T-helper 17 cell (primary cell): ENCODE measurements at places on chromosomes 7 and 10.

DNA sequence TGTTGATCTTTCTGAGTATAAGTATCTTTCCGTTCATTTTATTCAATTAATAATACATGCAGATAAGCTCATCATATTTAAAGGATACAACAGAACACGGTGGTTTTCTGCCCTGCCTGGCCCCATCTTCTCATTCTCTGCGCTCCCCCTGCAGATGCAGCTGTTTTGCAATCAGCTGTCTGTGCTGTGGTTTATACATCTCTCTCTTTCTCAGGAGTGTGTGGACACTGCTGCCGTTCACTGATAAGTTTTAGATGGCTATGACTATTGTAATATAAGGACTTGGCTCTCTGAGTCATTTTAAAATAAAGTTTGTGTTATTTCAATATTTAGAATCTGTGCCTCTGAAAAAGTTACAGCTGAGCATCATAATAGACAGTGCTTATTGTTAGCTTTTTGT is 54.5 kb downstream of the CUL1 start:
- DNase-seq: no peak

DNA sequence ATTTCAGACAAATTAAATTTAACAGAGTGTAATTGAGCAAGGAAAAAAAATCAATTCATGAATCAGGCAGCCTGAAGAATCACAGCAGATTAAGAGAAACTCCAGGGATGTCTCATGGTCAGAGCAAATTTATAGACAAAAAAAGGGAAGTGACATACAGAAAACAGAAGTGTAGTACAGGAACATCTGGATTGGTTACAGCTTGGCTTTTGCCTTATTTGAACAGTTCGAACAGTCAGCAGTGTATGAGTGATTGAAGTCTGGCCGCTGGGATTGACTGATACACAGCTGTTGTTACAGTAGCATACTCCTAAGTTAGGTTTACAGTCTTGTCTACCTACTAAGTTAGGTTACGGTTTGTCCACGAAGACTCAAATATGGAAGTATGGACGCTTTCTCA is 255.3 kb downstream of the HPSE2 start:
- DNase-seq: no peak

GRCh38 chr7:70596598-70596913 is 535.4 kb upstream of the GALNT17 start:
- DNase-seq: no peak

- no peak for DNase-seq
Measured at GRCh38 chr10:46514431-46514861, 42.0 kb downstream of the GPRIN2 start.

DNA sequence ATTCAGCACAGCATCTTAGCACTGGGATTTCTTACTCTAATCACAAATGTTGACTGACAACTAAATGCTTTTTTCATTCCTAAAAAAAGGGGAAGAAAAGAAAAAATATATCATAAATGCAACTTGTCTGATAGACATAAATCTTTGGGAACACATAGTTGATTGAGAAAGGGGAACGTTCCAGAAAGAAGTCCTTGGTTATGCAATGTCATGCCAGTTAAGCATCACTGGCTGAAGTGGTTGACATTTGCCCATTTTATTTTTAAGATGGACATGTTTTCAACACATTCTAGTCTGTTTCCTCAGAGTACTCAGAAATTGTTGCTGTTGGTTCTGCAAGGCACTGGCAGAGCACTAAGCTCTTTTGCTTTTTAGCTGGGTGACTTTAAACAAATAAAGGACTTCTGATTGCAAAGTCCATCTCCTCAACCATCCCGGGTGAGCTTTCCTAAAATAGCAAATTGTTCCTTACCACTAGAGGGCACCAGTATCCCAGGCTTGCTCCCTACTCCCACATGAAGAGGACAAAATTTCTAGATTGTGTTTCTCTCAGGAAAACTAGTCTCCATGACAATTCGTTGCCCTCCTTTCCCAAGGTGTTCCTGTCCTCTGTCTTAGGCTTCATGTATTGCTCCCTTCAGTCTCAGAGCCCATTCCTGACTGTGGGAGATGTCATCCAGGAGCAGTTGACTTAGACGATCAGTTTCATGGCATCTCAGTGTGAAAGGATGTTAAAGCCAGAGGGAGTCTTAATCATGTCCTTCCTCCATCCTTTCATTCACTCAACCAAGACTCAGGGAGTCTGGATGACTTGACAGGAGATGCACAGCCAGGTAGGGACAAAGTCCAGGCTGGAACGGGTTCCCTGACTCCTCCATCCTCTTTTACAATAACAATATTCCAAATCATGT is 23.9 kb downstream of the OPALIN start:
- no peak for DNase-seq

DNA sequence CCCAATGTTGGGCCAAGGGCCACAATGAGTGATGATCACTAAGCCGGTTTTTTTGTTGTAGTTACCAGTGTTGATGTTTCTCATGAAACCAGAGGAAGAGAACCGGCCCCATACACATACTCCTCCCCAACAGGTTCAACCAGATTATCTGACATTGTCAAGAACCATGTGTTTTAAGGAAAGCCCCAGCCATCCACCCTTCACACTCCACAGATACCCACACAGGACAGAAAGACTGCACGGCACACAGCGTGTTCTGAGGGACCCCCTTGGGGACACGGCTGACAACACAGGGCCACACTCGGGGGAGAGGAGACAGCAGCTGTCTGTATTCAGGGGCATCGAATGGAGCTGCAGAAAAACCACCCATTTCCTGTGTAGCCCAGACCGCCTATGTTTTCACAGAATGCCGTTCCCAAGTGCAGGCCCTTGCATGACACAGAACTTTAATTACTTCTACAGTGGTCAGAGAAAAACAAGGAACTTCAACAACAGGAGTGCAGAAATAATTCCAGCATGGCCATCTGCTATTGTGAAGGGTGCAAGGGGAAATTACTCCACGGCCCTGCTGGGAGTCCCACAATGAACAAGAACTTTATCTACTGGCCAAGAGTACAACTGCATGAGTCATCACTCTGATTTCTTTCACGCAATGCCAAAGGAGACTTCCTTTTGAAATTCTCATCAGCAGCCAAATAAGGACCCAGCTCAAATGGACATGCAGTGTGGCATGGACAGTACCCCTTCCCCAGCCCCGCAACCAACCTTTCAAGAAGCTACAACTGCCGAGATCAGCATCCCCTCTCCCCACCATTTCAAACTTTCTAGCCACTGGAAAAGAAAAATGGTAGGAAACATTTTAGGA is 2.3 kb downstream of the KLF6 start:
- DNase-seq: peak; percentile 69

DNA sequence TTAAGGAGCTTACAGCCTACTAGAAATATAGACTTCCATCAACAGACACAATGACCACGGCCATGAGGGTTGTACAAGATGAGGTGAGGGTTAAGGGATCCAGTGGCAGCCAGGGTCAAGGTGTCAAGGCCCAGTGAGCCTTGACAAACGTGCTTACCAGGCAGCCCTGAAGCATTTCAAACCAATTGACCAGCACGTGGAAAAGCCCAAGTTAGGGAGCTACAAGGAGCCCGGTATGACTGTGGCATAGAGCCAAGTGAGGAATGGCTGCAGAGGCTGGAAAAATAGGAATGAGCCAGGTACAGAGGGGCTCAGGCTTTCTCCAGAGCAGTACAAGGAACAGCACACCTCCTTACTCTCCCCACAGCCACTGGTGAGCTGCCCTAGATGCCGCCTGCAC is 12.7 kb downstream of the AFAP1L2 start:
- no peak for DNase-seq

DNA sequence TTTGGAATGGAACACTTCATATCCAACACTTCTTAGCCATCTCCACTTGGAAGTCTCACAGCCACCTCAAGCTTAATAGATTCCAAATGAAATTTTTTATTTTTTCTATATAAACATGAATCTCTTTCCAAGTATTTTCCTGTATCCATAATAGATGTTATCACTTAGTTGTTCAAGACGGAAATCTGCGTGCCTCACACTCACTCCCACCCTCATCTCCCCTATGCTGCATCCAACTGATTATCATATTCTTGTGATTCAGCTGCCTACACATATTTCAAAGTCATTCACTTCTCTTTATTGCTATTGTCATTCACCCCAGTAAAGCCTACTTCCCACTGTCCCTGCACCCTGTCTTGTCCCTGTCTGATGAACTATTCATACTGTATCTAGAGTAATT is 70.2 kb upstream of the MKX start:
- DNase-seq: no peak

DNA sequence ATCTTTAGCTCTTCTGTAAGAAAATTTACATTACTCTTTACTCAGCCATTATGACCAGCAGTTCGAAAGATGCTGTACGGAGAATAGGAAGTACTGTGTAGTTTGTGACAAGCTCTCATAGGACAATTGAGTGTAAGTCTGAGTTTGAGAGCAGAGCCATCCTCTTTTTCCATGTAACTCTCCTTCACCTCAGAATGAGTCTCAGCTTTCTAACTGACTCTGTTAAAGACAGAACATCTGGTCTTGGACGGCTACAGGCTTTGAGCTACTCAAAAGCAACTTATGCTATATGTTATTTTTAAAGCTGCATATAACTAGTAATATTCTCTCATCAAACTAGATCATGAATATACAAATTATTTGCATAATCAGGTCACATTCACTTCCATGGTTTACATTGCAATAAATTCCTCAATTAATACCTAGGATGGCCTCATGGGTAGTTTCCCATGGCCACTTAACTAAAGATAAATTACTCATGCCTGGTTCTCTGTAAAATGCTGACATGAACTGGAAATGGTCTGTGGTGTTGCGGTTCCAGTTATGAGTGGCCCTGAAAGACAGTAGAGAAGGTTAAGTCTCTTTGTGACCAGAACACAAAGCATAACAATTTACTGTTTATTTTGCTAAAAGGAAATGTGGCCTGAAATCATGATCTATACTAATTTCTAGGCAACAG is 358.7 kb downstream of the PHF14 start:
- no peak for DNase-seq

- DNase-seq: no peak
Measured at GRCh38 chr10:31126593-31126992, 94.9 kb upstream of the ZNF438 start.

DNA sequence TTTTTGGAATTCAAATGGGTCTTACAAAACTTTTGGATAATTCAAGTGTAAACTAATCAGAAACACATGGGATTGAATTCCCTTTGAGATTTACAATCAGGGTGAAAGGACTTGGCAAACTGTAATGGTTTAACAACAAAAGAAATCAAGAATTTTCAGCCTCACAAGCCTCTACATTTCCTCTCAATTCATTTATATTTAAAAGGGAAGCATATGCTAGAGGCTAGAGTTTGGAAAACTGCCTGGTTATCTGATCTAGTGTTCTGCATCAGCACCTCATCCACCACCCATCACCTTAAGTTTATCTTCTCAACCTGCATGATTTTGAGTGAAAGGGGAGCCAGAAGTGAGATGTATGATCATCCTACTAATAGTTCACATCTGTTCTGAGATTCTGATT is 120.7 kb downstream of the TES start:
- DNase-seq: no peak

- DNase-seq: peak; percentile 89
Measured at GRCh38 chr7:151013733-151014497, 10.4 kb downstream of the ATG9B start.

DNA sequence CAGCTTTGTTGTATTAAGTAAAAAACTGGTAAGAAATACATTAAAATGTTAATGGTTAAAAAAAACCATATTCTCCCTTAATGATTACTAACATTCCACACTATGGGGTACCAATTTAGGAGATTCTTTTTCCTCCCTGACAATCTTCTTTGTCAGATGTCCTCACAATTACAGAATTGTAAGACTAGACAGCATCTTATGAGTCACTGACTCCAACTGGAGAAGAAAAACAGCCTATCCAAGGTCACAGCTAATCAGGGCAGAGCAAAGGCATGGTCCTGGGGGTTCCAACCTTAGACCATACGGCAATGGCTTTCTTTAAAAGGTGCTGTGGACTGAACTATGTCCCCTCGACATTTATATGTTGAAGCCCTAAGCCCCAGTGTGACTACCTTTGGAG is 127.6 kb downstream of the DLG5 start:
- no peak for DNase-seq

DNA sequence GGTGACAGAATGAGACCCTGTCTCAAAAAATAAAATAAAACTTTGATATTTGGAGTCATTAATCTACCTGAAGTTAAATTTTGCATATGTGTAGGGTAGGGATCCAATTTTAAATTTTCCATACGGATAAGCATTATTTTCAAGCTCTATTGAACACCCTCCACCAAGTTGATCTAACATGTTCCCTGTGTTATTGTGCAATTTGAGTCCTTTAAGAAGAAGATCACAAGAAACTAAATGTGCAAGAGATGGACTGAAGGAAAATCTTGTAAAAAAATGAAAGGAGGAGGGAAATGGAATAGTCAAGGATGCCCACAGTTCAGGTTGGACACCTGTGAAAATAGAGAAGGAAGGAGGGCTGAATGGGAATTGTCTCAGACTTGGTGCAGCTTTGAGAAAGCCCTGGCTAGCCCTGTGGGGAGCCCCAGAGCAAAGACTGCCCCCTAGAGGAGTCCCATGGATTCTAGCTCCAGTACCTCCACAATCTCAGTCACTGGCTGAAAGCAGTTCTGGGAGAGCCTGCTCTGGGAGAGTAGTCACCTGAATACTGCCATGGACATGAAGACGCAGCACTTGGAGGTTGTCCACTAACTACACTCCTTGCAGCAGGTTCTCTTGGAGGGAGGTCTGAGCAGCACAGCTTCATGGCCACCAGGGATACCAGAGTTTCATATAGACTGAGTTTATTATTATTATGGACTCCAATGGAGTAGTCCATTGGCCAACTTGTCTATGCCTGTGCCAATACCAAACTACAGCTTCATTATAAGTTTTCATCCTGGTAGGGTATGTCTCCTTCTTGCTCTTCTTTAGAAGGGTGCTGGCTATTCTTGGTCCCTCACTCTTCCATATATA is 5.7 kb upstream of the TIAL1 start:
- DNase-seq: peak; percentile 14

GRCh38 chr7:41189866-41190265 is 513.0 kb downstream of the INHBA start:
- DNase-seq: no peak

DNA sequence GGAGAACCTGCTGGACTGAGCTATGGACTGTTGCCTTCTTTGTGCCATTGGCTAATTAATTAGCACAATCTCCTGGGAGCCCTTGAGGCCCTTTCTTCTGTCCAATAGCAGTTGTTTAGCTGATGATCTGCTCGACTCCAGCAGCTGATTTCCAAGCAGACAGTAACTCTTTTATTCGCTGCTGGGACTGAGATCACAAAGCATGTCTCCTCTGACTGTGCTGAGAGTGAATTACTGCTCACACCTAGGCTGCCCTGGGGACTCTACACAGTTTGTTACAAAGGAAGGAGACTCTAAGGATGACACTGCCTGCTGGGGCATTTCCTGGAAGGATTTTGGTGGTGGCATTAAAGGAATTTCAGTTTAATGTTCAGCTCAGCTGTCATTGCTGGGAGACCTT is 31.4 kb downstream of the CASP7 start:
- DNase-seq: no peak

GRCh38 chr10:48547061-48547895 is 57.6 kb downstream of the ARHGAP22 start:
- no peak for DNase-seq

- no peak for DNase-seq
Measured at GRCh38 chr10:77602231-77602912, 35.2 kb downstream of the KCNMA1 start.

- no peak for DNase-seq
Measured at GRCh38 chr7:155491812-155492211, 33.9 kb downstream of the EN2 start.
